Astrocyte of the cerebellum (primary cell): ENCODE measurements at places on chromosomes 3 and 15.
A peak's percentile ranks its signal among the peaks of the same experiment; 100 is the strongest.

DNA sequence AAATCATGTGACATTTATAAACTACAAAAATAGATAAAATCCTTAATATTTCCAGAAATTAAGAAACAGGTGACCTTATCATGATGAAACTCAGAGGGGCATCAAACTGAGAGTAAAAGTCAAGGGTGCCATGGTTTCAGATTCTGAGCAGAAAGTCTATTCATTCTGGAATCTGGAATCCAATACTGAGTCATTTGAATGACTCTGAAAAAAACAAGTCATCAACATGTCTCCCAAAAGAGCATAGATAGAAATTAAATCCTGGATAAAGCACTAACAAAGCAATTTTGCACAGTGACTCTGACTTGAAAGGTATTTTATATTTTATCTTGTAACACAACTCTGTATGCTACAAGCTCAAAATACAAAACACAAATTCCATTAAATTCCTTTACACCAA is 23.4 kb downstream of the STAC start:
- DNase-seq: no peak

DNA sequence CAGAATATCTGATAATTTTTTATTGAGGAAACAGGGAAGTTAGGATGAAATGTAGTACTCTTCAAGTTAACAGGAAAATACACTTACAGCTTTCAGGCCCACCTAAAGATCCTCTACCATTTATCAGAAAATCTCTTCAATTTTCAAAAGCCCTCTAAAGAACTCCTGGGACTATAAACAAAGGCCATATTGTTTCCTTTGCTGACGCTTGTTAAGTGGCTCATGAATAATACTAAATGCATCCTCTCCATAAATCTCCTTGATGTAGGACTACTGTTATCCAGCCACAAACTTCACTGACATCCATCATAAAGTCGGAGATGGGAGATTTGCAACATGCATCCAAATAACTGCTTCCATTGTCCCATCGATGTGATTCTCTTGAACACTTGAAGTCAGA is 326.5 kb downstream of the ZIC1 start:
- no peak for DNase-seq

GRCh38 chr3:33134026-33134625 is 20.3 kb downstream of the CRTAP start:
- DNase-seq: no peak

DNA sequence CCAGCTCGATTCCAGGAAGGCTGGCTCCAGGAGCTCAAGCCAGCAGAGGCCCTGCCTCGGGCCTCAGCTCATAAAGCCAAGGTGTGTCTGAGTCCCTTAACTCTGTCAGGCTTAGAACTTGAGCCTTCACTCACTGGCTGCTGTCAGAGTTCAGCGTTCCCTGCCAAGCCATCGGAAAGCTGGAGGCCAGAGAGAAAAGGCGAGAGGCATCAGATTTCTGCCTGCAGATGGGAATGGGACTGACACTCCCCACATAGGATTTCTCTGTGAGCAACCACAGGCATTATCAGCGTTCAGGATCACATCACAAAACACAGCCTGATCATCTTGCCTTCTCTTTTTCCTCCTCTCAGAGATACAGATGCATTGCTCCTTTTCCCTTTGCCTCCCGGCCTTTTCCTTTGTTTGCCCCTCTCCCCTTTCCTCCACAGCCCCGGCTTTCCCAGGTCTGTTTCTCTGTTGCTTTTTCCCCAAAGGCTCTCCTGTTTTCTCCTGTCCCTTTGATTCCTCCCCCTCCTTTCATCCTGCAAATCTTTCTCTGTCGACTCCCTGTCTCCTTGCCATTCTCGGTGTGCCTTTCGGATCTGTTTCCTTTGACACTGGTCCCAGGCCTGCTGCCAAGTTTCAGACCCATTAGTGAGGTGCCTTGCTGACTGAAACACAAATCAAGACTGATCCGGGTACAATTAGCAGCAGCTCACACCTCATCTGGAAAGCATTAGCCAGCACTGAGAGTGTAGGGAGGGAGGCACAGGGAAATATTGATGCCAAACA is 44.5 kb upstream of the BOC start:
- DNase-seq: no peak

DNA sequence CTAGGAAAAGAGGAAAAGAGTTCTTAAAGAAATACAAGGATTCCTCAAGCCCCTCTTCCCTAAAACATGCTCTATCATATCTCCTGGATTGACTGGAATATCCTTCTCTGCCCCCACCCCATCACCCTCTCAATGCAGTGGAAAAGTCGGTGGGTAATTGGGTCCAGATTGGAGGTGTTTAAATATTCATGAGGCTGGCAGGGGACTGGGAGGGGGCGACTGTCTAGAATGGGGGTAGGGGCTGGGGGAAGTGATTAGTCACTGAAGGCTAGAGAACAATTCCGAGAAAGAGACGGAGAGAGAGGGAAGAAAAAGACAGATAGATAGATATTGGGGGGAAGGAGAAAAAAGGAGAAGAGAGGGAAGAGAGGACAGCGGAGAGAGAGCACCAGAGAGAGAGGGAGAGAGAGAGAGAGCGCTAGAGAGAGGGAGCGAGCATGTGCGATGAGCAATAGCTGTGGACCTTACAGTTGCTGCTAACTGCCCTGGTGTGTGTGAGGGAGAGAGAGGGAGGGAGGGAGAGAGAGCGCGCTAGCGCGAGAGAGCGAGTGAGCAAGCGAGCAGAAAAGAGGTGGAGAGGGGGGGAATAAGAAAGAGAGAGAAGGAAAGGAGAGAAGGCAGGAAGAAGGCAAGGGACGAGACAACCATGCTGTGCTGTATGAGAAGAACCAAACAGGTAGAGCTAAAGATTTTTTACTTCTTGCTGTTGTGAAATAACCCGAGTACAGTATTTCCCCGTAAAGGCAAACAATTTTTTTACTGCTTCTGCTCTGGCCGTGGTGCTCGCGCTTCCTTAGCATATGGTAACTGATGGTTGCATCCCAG is at the start of gene GAP43:
Gene GAP43 (plus strand): TSS at position 467 of the 825 bp plus-strand sequence. CDS start 180 bp downstream, at position 647.
- DNase-seq: peak; percentile 42

- no peak for DNase-seq
Observed at GRCh38 chr3:155983834-155984474, 113.5 kb downstream of the GMPS start.

DNA sequence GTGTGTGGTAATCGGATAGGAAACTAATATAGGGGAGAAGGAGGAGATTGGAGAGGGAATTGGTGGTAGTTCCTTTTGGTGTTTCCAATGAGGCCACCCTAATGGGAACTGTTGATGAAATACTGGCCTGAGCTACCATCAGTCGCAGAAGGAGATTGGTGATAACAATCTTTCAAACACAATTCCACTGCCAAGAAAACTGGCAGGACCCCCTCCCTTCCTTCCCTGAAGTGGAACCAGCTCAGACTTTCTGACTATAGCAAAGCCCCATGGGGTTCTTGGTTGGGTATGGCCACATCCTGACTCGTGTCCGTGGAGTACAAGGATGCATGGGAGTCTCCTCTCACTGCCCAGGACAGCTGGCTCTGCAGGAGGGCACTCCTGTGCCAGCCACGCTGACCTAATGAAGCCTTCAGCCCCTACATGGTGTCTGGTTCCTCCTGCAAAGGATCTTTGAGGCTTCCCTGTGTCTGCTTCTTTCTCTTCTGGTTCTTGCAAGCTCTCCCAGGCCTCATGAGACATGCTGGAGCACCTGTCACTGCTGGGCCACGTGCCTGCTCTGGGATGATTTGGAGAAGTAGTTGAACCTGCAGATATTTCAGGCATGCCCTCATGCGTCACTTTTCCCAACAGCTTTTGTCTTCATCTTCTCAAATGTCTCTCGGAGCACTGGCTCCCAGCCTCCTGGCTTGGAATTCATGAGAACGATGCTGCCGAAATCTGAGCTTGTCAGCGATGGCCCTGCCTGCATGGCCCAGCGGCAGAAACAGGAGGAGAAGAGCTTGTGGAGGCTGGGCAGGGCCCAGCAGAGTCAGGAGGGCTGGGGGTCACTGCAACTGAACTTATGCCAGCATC is 90.0 kb upstream of the ADPGK start:
- peak; percentile 19 for DNase-seq

DNA sequence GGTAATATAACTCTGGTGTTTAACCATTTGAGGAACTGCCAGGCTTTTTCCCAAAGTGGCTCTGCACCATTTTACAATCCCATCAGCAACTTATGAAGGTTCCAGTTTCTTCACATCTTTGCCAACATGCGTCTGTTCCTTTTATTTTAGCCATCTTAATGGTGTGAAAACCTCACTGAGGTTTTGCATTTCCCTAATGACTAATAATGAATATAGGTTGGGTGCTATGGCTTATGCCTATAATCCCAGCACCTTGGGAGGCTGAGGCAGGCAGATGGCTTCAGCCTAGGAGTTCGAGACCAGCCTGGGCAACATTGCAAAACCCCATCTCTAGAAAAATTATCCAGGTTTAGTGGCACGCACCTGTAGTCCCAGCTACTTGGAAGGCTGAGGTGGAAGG is 210.6 kb downstream of the TCF12 start:
- no peak for DNase-seq

GRCh38 chr15:62795171-62795570 is 247.4 kb upstream of the TPM1 start:
- DNase-seq: no peak
